ENCODE measurements at places on chromosomes 12 and 14. TPM values are rescaled to one million over a fixed set of nuclear protein-coding genes. Genes with fewer than 3 reads are reported as not detected.

The WNT1 gene
- polyA plus RNA-seq: not detected

DNA sequence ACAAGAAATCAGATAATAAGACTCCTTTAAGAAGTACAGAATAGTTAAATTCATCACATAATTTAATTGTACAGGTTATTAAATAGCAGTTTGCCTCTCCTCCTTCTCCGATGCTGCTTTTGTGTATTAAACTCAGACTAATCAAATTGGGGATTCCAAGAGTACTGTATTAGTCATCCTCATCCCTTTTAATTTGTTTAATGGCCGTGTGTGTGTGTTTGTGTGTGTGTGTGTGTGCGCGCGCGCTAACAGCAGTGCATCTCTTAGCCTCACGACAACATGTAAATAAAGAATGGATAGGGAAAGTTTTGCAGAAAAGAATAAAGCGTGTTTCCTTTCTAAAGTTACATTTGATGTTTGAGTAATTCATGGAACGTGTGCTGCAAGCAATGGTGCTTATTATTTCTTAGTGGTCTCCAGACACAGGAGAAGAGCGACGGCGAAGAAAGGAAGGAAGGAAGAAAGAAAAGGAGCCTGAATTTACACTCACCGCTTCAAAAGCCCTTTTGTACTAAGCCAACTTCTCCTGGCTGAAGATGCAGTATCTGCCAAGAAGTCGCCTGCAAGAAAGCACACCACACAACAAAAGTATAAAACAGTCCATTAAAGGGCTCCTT, 220.3 kb downstream of the ASCL1 start:
- DNase-seq: no peak

- no peak for DNase-seq
Observed at GRCh38 chr12:97745406-97746101, 282.9 kb downstream of the RMST start.

DNA sequence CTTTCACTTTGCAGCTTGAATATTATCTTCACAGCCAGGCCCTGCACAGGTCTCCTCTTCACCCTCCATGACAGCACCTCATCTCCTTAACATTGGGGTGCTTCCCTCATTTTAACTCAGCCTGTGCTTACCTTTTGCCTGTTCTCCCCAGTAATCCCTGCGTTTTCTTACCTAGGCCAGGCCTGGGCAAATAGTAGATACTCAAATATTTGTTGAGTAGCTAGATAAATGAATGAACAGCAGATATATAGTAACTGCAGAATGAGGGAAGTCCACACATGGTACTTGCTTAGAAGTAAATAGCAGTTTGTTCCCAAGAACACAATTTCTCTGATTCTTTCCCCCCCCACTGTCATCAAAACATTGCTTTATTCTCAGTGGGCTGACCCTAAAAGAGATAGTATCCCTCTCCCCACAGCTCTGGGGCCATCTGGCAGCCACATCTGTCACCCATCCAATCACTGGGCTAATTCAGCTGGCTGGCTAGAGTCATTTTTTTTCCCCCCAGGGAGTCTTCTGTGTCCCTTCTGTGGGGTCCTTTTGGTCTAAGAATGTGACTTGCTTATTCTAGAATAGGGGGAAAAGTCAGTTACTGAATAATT, 43.2 kb downstream of the APPL2 start:
- no peak for DNase-seq

Data from pancreas (tissue), 10 donors.